ENCODE measurements at places on chromosomes 7 and 10. TPM values are rescaled to one million over a fixed set of nuclear protein-coding genes. Genes with fewer than 3 reads are reported as not detected.

GRCh38 chr7:20945451-20945850 is 158.8 kb upstream of the SP8 start:
- DNase-seq = no peak

GRCh38 chr10:129941199-129942018 is 22.7 kb downstream of the EBF3 start:
- no peak for DNase-seq

DNA sequence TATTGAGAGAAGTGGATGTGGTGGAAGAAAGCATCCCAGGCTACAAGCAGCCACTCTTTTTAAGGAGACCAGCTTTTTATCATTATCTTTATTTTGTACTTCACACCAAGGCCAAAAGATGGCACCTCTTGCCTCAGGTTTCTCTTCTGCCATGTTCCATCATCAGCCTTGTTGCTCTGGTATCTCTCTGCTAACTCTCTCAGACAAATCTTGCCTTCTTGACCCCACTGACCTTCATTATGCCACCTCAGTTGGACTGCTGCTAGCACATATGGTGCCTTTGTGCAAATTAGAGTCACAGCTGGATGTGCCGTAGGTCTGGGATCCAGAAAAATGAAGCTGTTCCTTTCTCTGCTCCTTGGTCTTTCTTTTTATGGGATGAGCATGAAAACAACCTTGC is 47.1 kb upstream of the DYNC1I1 start:
- DNase-seq = no peak

DNA sequence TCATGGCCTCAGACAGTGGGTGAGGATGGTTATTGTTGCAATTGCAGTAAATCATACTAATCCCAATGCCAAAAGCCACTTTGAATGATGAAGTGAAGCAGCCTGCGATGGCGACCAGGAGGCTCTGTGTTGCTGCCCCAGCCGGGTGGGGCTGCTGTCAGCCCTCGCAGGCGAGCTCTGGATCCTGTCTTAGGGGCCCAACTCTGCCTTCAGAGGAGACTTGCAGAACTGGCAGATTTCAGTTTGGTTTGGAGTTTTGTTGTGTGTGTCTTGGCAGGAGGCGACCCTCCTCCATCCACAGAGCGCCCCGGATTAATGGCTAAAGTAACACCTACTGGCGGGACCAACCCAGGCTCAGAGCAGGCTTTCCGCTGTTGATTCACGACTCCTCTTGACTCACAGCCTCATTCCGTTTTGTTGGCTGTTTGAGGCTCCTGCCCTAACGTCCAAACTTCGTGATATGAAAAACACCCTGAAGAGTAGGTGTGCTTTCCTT is 67.9 kb upstream of the BMPER start:
- no peak for DNase-seq

GRCh38 chr10:106185951-106186350 is 978.6 kb downstream of the SORCS1 start:
- DNase-seq = no peak

- no peak for DNase-seq
Observed at GRCh38 chr7:91193141-91193540, 71.1 kb upstream of the FZD1 start.

Gene FAM25C
- not detected for total RNA-seq

Gene ZNF467
- total RNA-seq = not detected

DNA sequence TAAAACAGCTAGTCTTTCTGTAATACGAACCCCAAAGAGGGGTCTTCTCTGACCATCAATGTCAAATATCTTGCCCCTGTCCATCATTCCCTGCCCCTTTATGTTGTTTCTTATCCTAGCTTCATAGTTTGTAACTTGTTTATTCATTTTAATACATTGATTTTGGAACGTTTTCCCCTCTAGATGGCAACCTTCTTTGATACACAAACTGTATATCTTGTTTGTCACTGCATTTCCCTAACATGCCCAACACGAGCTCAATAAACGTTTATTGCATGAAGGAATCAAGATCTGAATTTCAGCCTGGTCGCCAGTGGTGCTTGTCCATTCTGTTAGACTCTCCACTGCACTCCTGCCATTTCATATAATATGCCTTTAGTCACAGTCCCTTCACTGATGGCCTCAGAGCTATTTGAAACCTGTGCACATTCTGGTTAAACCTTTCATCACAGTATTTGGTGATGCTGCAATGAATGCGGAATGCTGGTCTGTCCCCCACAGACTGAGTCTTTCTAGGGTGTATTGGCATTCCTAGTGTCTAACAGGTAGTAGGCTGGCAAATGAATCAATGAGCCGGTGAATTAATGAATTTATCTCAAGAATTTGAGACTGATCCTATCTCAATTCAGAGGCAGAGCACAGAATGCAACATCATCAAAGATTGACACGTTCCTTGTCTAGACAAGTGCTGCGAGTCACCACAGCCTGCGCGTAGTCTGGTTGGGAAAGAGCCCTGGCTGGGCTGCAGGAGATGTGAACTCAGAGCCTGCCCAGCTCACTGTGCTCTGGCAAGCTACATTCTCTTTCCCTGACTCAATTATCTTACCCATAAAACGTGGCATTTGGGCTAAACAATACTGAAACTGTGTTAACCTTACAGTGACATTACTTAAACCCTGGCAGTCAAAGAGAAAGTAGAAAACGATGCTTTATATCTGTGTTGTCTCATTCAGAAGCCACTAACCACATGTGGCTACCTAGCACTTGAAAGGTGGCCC is 55.2 kb upstream of the FRMD4A start:
- DNase-seq = no peak

- DNase-seq = no peak
Observed at GRCh38 chr7:138980563-138981291, 462 bp downstream of the KIAA1549 start.
